Putamen (tissue), 1 donor: ENCODE measurements at places on chromosomes 11 and 22.

- DNase-seq: no peak
These were observed 28.4 kb upstream of the RAPSN start for GRCh38 chr11:47477323-47477722.

- DNase-seq: no peak
These were observed 85.3 kb upstream of the HEPHL1 start for GRCh38 chr11:93935826-93936225.

DNA sequence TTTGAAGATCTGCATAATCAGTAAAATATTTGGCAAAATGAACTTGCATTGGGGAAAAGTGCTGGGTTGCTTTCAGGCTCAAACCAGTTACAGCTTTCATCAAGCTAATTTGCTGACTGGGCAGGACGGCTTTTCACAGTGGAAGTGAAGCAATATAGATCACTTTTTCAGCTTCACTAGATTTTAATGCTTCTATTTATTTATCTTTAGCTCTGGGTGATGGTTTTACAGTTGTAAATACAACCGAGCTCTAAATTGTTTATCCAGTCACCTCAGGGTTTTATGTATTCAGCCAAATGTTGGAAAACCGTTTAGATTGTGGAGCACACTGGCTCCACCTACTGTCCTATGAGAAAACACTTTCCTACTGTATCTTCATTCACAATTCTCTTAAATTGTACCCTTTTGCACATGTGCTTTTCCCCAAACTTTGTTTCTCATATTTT, 58.2 kb downstream of the ACER3 start:
- peak; percentile 79 for DNase-seq

DNA sequence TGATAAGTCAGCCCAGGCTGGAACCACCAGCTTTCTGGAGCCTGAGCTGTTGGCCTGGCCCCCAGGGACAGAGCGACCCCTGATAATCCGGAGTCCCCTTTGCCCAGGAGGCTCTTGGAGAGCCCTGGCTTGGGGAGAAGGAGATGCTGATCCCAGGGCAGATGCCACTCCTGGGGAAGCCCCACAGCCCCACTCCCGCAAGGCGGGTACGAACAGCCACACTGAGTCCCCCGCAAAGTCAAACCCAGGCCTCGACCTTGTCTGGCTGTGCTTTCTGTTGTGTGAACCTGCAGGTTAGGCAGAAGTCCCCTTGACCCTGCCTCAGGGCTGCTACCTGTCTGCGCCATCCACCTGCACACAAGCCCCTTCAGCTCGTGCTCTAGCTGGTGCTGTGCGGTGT, 108.0 kb downstream of the KCNQ1OT1 start:
- no peak for DNase-seq

GRCh38 chr22:18035751-18036150, 11.4 kb upstream of the MICAL3 start:
- no peak for DNase-seq

DNA sequence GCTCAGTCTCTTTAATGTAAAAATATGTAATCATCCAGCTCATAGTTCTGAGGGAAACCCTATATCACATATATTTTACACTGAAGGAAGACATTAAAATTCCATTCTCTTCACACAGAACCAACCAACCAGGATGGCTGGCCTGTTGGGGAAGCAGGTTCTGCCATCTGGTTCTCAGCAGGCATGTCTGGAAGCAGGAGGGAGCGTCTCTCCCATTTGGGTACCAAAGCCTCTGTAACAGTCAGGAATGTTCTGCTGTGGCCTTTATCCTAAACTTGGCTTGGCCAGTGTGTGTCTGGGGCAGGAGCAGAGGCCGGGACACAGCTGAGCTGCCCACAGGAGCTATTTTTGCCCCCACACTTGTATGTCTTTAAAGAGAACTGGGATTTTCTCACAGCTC, 29.2 kb downstream of the SGSM3 start:
- no peak for DNase-seq

GRCh38 chr11:69665669-69666068, 9.5 kb downstream of the LTO1 start:
- no peak for DNase-seq

- no peak for DNase-seq
These were observed 3.0 kb upstream of the CSF2RB start for GRCh38 chr22:36910461-36910860.

GRCh38 chr11:119472186-119472855, 49.3 kb upstream of the THY1 start:
- no peak for DNase-seq
